ENCODE measurements at places on chromosomes 4 and X.

DNA sequence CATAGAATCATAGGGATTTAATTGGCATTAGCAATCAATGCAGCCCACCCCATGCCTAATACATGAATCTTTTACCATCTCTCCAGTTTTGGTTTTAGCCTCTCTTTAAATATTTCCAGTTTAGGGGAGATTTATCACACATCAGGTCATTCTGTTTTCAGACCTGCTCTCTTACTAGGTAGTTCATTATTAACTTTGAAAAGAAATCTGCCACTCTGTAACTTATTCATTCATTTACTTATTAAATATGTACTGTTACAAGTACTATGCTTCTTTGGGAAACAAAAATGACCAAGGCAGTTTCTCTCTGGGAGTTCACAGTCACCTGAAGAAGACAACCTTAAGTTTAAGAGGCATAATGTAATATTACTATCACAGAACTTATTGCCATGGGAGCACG lies 62.1 kb downstream of the USO1 start:
- no peak for DNase-seq

- no peak for DNase-seq
Measured at GRCh38 chr4:108391701-108392455, 223.1 kb upstream of the LEF1 start.

- no peak for DNase-seq
Measured at GRCh38 chr4:176013476-176014247, 52.0 kb upstream of the WDR17 start.

GRCh38 chrX:7252013-7252610 lies 104.2 kb upstream of the PUDP start:
- no peak for DNase-seq

DNA sequence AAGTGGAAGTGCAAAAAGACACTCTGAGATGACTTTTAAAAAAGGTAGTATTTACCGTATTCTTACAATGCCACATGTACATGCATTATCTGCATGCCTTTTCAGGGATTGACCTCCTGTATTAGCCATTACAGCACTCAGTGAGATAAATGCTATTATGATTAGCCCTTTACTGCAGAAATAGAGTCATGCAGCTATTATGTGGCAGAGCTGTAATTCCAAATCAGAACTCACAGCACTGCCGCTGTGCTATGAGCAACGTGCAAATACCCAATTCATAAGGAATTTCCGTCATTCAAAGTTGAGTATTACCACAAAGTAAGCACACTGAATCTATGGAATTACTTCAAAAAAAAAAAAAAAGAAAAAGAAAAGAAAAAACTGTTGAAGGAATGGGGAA lies 92.1 kb upstream of the SMAD1 start:
- no peak for DNase-seq

DNA sequence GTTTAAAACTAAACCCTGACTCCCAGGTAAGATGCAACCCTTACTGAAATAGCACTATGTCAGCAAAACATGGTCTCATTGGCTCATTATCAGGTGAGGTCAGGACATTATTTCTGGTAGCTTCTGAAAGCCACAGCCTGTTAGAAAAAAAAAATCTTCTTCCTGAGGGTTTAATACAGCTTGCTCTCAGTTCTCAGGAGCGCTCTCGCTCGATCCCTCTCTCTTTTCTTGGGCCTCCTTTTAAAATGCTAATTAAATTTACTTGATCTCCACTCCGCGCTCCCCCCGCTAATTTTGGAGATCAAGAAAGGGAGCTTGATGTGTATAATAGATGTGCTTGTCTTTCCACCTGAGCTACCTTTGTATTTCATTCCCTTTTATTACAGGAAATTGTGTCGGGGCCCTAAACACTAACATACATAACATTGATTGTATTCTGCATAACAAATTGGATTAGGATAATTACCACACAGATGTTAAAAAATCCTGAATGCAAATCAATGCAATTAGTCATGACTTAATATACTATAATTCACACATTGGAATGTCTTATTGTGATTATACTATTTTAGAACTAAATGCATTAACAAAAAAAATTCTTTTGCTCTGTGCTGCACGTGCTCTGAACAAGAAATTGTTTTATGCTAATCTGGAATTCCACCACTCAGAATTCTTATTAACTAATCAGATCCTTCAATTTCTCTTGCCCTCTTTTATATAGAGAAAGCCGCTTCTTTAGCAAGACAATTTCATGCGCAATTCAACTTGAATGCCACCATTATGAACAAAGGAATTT lies 101.6 kb upstream of the TEX13D start:
- no peak for DNase-seq

DNA sequence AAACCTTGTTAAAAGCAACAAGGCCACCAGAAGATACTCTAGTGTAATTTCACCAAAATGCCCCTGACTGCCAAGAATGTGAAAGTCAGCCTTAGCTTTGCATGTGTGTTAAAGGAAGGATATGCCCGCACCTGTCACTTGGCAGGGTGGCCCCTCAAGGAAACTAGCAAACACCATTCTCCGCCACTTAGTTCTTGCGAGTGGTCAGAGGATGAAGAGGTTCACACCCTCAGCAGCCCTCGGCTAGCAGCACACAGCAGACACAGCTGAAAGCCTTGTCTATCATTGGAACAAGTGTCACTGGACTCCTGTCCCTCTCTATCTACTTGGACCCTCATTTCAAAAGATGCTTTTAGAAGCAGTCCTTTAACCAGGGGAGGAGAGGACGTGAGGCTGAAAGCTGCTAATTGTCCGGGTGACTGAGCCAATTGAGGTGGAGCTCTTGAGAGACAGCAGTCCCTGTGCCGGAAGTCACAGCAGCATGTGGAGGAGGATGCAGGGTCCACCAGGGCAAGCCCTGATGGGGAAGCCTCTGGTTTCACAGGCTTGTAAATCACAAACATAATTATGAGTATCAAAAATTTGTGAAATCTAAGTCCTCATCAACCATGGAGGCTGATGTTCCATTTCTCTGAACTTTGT lies 18.0 kb downstream of the HHIP start:
- no peak for DNase-seq

GRCh38 chr4:144894573-144894972 lies 203.4 kb downstream of the ANAPC10 start:
- no peak for DNase-seq

DNA sequence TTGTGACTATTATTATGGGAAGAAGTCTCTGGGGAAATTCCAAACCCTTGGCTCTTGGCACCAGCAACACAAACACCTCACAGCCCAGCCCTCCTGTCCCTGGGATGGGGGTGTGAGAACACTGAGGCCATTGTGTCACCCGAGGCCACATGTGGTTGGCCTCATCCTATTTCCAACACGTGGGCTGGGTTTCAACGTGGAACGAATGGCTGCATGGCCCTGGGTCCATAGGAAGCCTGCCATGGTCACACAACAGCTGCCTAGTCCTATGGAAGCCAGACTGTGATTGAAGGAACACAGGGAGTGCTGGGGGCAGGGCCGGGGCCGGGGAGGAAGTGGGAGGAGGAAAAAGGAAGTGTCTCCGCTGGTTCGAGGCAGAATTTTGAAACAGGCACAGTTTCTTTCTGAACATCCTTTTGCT lies 10.0 kb downstream of the CLCN4 start:
- DNase-seq, result no peak

GRCh38 chrX:100413229-100413628 lies 3.2 kb upstream of the PCDH19 start:
- no peak for DNase-seq

GRCh38 chrX:63656871-63657580 lies 128.0 kb downstream of the ARHGEF9 start:
- no peak for DNase-seq

GRCh38 chrX:24890677-24891076 lies 125.1 kb downstream of the ARX start:
- no peak for DNase-seq

- no peak for DNase-seq
Measured at GRCh38 chrX:3346501-3347259, at the start of gene MXRA5. Gene MXRA5 (minus strand): TSS chrX:3346652. CDS start chrX:3343833, 2,819 bp downstream.

DNA sequence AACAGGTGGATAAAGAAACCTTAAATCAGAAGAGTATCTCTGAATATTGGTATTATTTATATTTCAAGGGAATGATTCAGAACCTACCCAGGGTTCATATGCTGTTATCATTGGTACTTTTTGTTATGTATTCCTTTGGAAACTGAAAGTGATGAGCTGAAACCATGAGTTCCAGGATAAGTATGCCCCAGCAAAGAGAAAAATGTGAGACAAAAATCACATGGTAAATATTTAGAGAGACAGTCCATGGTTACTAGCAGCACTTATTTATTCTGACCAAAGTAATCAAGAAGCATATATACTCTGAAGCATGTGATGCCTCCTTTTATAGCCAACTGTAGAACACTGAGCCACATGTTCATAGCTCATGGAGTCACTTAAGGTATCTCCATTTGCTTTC lies 277.7 kb downstream of the ARAP2 start:
- DNase-seq, result no peak

DNA sequence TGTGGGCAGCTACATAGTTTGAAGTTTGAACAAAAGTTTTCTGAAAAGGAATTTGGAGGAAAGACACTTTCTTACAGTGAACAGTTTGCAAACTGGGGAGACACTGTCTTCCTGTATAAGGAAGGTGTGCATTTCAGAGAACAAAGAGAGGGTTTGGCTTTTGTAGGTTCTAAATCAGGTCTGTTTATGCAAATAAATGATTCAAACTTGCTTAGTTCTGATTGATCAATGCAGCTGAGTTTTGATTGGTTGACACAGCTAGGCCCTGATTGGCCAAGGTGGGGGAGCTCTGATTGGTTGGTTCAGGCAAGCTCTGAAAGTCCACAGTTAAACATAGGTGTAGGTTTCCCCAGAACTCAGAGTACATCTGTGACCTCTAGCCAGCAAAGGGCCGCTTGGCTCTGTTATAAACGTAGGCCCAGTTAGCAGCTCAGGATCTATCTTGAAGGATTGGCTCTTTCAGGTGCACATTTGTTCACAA lies 63.0 kb upstream of the ENPP6 start:
- DNase-seq, result no peak

DNA sequence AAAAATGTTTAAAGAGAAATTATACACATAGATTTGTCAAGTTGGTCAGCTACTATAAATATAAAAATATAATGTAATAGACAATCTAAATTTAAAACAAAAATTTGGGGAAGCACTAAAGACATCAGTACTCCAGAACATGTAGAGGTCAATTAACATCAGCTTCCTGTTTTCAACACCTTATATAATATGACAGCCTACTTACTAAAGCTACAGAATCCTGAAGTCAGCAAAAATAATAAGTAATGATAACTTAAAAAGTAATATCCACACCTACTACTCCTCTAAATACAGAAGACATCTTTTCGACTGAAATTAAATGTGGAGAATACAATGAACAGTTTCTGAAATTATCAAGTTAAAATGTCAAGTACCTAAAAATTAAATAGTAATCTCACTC lies 118.6 kb downstream of the LRBA start:
- DNase-seq, result no peak

- no peak for DNase-seq
Measured at GRCh38 chr4:104490096-104490769, 4.5 kb downstream of the CXXC4 start.

GRCh38 chr4:108628411-108628810 lies 8.0 kb downstream of the RPL34 start:
- DNase-seq, result no peak

- no peak for DNase-seq
Measured at GRCh38 chr4:84966382-84967242, at the start of gene WDFY3. Gene WDFY3 (minus strand): TSS chr4:84966690. CDS start chr4:84860591, 106,099 bp downstream.

DNA sequence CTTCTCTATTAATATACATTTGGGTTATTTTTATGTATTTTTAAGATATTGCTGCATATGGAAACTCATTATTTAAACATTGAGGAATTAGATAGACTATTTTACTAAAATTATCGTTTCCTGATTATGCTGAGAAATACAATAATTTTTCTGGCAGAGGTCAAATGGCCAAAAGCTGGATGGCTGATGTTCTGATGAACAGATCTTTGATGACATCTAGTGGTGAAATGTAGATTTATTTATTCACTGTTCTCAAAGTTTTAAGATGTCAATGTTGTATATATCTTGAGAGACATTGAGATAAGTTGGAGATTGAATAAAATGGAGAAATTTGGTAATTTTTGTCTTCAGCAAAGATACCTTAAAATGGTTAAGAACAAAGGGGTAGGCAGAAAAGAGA lies 96.2 kb downstream of the UGT8 start:
- DNase-seq, result no peak

DNA sequence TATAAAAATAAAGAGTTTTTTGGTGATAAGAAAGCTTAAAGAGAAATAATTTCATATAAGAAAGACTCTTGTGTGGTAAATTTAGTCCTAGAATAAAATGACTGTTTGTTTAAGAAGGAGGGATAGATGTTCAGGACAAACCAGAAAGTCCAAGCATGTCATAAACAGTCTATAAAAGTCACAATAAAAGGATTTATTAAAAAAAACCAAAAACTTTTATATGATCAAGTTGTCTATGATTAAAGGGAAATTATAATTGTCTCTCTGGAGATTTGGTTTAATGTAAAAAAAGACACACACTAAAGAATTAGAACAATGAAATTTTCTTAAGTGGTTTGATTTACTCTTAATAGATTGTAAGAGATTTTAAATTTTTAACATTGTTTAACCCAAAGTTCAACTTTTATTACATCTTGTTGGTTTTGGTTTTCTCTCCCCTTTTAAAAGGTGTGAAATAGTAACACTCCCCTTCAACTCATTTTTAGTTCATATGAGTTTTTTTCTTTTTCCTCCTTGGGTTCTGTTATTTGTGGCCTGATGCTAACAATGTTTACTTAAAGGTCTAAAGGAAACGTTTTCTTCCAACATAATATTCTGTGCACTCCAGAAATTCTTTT lies 89.7 kb downstream of the PDHA2 start:
- DNase-seq, result no peak

DNA sequence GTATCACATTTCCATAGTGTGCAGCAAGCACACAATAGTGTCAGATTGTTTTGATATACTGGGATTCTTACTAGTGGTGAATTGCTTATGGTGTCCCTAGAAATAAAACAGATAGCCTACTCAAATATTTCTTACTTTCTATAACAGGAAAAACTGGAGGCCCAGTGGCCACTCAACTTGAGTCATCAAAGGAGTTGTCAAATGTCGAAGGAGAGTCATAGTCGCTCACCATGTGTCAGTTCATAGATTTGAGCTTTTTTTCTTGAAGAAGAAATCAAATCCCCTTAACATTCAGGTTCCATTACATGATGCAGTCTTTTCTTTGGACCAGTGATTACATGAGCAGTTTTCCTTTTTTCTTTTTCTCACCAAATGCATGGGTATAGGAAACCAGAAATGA lies 1271.0 kb downstream of the RAPGEF2 start:
- DNase-seq, result no peak

DNA sequence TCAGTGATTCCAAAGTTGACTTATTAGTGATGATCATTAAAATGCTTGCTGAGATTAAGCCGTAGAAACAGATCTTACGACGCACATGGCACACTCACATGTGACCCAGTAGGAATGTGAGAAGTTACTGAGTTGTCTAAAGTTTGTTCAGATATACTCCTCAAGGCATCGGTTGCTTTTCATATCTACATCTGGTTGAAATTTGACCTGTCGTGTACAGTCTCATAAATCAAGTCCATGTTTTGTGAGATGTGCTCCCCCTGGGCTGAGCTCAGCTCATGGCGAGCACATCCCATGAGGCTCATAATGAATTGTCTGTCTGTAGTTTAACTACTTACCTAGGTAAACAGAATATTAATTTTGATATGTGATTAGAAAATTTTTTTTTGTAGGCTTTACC lies 67.0 kb downstream of the TNIP2 start:
- no peak for DNase-seq

GRCh38 chr4:186307916-186308315 lies 41.9 kb downstream of the F11 start:
- no peak for DNase-seq

GRCh38 chr4:17273047-17273446 lies 238.8 kb downstream of the QDPR start:
- no peak for DNase-seq

All from activated T-cell treated with anti-CD3 and anti-CD28 coated beads for 4 hours (primary cell).